Lower leg skin (tissue), 4 donors: ENCODE measurements at places on chromosomes 12 and 14. TPM values are rescaled to one million over a fixed set of nuclear protein-coding genes. Genes with fewer than 3 reads are reported as not detected.

Gene SIX1
- 1.0 TPM for total RNA-seq

DNA sequence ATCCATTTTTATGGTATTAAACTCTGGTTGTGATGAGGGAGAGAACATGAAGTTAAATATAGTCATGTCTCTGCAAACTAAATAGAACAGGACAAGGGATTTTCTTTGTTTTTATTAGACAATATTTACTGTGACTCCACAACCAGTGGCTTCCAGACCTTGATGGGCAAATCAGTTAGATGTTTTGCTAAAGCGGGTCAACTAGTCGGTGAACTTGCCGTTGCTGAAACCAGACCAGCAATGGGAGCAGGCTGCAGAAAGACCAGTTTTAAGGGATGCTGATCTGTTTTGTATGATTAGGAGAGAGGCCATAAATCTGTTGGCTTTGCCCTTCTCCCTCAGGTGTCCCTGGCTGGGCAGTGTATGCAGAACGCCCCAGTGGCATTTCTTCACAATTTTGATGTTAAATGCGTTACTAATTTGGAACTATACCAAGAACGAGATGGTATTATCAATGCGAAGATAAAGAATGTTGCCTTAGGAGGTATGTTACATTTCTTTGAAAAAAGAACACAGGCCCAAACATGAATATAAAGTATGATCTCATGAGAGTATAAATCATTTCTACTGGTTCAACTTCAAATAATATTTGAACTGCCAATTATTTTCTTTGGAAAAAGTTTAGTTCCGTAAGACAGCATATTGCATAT lies 19.4 kb downstream of the TCTN2 start:
- no peak for DNase-seq

GRCh38 chr12:95755261-95755865 lies 35.2 kb downstream of the NTN4 start:
- no peak for DNase-seq

Gene DCP1B
- 15.1 TPM for total RNA-seq

Gene LBHD2
- not detected for total RNA-seq
